ENCODE measurements at places on chromosomes 4 and X.

DNA sequence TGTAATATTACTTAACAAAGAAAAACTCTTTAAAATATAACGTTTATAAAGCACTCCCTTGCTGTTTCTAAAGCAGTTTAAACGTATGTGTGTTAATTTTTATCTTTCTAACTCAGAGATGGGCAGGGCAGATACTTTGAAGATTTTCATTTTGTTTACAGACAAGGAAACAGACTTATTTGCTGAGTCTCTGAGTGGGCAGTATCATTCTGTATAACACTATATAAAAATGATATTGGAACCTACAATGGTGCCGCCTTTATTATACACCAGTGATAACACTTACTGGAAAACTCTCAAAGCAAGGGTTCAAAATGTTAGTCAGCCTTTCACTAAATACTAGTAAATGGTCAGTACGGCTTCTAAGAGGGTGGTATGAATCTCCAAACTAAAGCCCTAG, 193.4 kb downstream of the NR3C2 start:
- DNase-seq, result no peak

DNA sequence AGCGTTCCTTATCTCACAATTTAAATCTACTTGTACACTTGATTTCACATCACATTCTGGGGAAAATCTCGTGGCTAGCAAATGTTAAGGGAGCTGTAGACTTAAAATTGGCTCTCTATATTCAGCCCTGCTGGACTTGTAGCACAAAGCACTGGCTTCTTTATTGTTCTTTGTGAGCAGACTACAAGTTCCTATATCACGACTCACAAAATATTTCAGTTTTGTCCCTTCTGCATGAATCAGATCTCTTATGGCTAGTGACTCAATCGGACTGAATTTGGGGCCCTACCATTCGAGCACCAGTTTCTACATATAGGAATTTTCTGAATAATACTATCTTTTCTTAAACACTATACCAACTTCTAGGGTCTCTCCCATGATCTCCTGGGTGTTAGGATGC, 390.1 kb downstream of the ADAM29 start:
- no peak for DNase-seq

DNA sequence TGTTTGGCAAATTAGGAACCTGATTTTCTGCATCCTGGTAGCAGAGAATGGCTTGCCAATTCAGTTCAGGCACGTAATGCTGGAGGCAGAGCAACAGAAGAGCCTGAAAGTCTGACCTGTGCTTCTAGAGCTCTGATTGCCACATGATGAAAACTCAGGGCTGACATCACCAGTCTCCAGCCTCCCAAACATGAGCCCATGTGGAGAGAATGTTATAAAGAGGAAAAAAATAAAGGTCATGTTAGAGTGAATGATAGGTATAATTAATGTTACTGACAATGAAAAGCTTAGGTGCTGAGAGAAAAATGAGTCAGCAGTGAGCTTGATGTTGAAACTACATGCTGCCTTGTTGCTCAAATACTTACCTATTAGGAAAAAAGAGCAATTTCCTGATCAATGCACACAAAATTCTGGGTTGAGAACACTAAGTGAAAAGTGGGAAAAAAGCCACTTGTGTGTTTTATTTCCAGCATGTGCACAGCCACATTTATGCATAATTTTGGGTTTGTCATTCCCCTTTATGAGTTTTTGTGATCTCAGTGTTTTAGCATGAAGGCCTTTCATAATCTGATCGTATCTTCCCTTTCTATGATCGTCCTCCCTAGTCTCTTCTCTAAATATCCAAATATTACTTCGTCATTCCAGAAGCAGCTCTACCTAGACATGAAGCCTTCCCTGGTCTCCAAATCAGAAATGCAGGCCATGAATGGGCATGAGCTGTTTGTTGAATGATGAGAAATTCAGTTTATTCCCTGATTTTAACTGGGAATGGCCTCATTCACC, 113.3 kb upstream of the CPEB2 start:
- no peak for DNase-seq

DNA sequence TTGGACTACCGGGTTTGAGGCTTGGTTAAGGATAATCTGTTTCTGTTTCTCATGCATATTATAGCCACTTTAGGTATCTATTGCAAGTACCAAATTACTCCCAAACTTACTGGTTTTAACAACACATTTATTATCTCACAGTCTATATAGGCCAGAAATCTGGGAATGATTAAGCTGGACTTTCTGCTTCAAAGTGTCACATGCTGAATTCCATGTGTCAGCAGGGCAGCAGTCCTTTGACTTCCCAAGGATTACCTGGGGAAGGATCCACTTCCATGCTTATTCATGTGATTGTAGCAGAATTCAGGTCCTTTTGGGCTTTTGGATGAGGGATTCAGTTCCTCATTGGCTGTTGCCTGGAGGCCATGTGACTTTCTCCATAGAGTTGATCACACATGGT, 349.0 kb upstream of the TRAM1L1 start:
- DNase-seq, result no peak

DNA sequence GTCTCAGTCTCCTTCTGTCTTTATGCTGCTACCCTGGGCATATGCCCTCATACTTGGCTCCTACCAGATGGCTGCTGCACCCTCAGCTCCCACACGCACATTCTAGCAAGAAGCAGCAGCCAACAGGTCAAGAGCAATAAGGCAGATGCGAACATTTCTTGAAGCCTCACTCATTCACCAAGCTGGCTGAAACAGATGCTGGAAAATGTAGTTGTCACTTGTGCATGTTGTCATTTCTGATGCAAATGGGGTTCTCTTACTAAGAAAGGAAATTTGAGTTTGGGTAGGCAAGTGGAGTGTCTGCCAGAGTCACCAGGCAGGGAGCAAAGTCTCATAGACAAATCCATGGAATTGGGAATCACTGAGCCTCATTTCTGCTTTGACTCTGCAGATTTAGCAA, 57.4 kb upstream of the SORBS2 start:
- DNase-seq, result no peak

- no peak for DNase-seq
Observed at GRCh38 chrX:117972711-117973109, 143.9 kb downstream of the KLHL13 start.

DNA sequence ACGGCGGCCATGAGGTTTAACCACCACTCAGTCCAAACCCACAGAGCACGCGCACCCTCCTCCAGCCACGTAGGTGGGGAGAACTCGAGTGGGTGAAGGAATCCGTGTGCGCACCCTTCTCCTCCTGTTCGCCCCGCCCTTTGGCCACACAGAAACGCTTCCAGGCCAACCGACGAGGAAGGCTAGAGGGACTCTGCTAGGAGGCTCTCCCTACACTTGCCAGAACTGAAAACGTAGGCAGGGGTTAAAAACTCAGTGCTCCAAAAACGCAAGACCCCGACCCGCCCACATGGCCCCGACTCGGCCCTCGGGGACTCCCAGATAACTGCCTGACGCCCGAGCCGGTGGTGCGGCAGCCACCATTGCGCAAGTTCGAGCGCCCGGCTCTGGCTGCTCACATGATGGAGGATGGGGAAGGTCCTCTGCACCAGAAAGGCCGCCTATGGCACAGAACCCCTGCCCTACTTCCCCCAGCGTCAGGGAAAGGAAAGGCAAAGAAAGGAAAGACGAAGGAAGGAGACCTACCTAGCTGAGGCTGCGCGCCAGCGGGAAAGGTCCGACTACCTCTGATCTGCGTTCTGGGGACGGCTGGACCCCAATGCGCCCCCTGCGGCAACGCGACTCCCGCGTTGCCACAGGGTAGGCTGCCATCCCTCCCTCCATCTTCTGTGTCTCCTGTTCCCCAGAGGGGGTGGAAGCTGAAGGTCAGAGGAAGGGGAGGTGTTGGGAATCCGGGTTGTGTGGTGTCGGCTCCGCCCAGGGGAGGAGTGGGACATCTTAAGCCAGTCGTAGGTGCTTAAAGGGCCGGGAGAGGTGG, 201.9 kb upstream of the AGTR2 start:
- DNase-seq, result no peak

GRCh38 chr4:90074322-90074886, 52.8 kb upstream of the CCSER1 start:
- no peak for DNase-seq

- no peak for DNase-seq
Observed at GRCh38 chr4:52748432-52748831, 2.8 kb downstream of the ERVMER34-1 start.

All from GF-D8 (cell line).